ENCODE measurements at places on chromosomes 1 and 21.

- no peaks in the 10 kb centered on the region for H3K4me1 ChIP-seq
- no peak for DNase-seq
These were observed 42.5 kb downstream of the XCL1 start for GRCh38 chr1:168618886-168619285.

DNA sequence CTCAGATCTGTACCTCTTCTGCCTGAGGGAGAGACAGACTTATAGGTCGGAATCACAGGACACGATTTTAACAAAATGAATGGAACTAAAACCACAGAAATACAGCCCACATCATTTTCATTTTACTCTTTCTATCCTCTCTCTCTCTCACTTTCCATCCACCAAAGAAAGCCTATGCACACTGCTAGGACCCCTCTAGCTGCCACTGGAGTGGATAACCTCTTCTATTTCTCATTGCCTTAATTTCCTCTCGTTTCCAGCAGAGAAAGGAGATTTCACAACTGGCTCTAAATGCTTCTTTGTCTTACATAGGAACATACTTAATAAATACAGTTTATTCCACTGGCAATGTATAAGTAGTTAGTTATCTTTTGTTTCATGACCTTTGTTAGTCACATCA, 867.8 kb upstream of the ADGRL4 start:
- DNase-seq: no peak
- H3K27ac ChIP-seq: no peak overlapping the region
- H3K4me3 ChIP-seq: no peak overlapping the region
- no peaks in the 10 kb centered on the region for H3K36me3 ChIP-seq
- no peaks in the 10 kb centered on the region for H3K4me1 ChIP-seq

- no peak for DNase-seq
- peaks cover 15% of the 10 kb centered on the region for H3K27me3 ChIP-seq
- peaks cover 5% of the 10 kb centered on the region for H3K4me1 ChIP-seq
- peaks cover 4% of the 10 kb centered on the region for H3K36me3 ChIP-seq
These were observed 10.1 kb upstream of the ACTRT2 start for GRCh38 chr1:3011127-3011526.

GRCh38 chr21:29074783-29075182, 1.3 kb upstream of the CCT8 start:
- peak overlapping the region; percentile 57 for H3K27ac ChIP-seq
- no peak for DNase-seq
- H3K36me3 ChIP-seq: peaks cover 18% of the 10 kb centered on the region
- peak overlapping the region; percentile 45 for H3K4me3 ChIP-seq

GRCh38 chr1:98989556-98989907, 15.1 kb downstream of the PLPPR5 start:
- H3K27me3 ChIP-seq: no peaks in the 10 kb centered on the region
- H3K36me3 ChIP-seq: no peaks in the 10 kb centered on the region
- no peak overlapping the region for H3K4me3 ChIP-seq
- no peak for DNase-seq
- no peak overlapping the region for H3K27ac ChIP-seq
- H3K4me1 ChIP-seq: no peaks in the 10 kb centered on the region

DNA sequence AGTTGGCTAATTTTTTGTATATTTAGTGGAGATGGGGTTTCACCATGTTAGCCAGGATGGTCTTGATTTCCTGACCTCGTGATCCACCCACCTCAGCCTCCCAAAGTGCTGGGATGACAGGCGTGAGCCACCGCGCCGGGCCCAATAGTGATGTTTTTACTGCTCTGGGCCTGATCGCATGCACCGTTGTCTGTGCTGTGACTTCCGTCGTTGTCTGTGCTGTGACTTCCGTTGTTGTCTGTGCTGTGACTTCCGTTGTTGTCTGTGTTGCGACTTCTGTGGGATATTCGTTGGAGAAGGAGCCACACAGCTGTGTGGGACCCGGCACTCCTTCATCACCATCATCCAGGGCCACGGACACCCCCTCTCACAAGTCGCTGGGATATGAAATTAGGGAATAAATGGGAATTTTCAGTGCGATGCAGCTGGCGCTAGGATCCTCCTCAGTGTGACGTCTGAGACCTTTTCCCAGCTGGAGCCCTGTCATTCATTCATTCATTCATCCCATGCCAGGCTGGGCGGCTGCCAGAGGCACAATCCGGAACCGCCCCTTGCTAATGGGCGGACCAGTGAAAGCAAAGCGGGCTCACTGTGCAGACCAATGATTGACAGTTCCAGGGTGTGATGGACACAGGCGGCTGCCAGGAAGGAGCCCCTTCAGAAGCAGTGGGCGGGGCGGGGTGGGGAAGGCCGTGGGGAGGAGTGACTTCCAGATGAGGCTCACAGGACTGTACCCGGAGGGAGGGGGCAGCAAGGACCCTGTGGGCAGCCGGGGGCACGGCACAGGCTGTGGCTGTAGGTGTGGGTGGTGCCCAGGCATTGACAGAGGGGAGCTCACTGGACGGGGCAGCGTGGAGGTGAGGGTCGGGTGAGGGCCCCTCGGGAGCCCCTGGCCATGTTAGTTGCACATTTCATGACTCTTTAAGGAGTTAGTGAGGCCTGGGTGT, 48.9 kb downstream of the PRKCZ start:
- peaks cover 24% of the 10 kb centered on the region for H3K36me3 ChIP-seq
- H3K27me3 ChIP-seq: no peaks in the 10 kb centered on the region
- H3K4me3 ChIP-seq: no peak overlapping the region
- no peak for DNase-seq
